Activated CD8-positive, alpha-beta memory T cell treated with anti-CD3 and anti-CD28 coated beads for 1 hour (primary cell): ENCODE measurements at places on chromosomes 1 and 21.

- DNase-seq, result no peak
These were observed 45.2 kb upstream of the PSEN2 start for GRCh38 chr1:226825037-226825745.

DNA sequence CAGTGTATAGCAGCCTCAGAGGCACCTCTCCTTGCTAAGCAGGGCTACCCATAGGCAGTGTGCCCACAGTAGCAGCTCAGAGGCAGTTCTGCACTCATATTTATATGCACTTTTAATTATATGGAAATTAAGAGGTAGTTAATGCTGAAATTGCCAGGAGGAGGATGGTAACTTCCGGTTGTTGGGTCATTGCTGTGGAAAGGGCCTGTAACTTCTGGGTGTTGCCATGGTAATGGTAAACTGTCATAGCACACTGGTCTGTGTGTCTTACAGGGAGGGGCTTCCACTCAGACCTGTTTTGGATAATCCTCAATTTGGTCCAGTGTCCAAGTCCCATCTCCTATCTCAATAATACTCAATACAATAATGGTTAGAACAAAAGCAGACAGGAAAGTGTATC is 7.6 kb downstream of the CFH start:
- no peak for DNase-seq

- DNase-seq, result peak; percentile 14
These were observed at the start of gene TTC34 for GRCh38 chr1:2801535-2802291. TSS of gene TTC34 (minus strand) at chr1:2801693. CDS start at chr1:2800827, 866 bp downstream.

DNA sequence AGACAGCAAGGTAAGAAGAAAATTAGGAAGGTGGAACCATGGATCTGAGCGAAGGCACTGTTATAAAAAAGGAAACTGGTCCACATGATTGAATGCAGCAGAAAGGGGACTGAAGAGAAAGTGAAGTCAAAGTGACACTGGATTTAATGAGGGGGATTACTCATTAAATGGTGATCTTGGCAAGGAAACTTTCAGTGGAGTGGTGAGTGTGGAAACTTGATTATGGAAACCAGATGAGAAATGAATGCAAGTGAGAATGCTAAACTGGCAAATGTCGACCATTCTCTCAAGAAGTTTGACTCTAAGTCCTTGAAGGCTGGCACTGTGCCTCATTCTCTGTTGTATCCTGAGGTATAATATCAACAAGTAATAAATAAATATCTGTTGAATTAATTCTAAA is 23.3 kb downstream of the COLGALT2 start:
- DNase-seq, result no peak

GRCh38 chr1:147215540-147215916 is 9.6 kb downstream of the FMO5 start:
- no peak for DNase-seq

GRCh38 chr1:241985787-241986186 is 13.1 kb downstream of the MAP1LC3C start:
- no peak for DNase-seq

GRCh38 chr1:92038695-92039346 is 9.0 kb downstream of the EPHX4 start:
- DNase-seq, result no peak

DNA sequence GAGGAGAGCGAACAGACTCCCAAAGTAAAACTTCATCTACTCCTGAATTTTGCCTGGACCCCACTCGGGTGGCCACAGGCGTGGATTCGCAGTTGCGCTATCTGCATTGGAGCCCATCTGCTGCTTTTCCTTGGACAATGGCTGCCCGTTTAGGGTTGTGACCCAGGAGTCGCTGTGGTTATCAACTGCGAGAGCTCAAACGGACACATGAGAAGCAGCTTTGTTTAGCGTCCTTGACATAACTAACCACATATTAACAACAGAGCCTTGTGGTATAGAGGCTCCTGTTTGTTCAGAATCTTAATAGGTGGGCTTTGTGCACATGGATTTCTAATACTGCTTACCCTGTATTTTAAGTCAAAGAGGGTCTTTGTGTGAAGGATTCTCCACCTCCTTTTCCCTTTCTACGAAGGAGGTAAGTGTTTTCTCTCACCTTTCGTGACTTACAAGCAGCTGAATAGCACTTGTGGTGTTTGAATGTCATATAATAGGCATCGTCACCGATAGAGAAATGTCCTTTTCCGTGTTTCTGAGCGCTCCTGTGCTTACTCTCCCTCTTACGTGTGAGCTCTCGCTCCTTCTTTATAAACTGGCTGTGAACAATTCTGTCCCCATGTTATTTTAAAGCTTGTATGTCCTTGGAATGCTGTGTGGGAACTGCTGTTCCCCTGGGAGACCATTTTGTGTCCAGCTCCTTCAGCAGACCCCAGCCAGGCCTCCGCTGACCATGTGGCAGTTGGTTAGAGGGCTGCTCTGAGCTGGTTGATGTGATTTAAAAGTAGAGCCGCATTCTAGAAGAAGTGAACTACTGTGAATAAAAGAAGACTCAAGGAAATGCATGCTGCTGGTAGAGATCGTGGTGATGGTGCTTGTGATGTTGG is 441.4 kb downstream of the RPS6KC1 start:
- DNase-seq, result no peak

GRCh38 chr1:22645931-22646330 is 2.5 kb downstream of the C1QC start:
- DNase-seq, result no peak

DNA sequence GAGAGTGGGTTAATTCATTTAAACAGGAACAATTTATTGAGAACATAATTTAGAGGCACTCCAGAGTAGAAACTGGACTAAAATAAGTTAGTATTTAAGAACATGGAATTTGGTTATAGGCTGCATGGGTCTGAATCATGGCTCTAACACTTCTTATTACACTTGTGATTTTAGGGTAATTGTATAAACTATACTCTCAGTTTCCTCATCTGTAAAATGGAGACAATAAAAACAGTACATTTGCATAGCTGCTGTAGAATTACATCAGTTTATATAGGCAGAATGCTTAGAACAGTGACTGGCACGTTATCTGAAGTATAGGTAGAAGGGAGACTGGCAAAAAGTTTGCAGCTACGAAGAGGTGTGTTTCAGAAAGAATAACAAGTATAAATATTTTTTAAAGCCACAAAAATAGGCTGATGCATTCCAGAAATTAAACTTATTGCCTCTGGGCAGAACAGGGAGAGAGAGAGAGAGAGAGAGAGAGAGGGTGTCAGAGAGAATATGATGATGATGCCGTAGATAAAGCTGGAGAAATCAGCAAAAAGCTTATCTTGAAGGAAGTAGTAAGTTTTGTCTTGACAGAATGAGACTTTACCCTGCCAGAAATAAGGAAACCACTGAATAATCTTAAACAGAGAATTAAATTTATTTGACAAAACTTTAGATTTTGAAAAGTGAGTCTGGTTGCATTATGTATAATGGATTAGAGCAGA is 8.1 kb upstream of the OR6K3 start:
- DNase-seq, result no peak

- no peak for DNase-seq
These were observed 244.2 kb upstream of the HOOK1 start for GRCh38 chr1:59570524-59570923.

- DNase-seq, result no peak
These were observed 27.0 kb upstream of the BTG2 start for GRCh38 chr1:203278082-203278884.

DNA sequence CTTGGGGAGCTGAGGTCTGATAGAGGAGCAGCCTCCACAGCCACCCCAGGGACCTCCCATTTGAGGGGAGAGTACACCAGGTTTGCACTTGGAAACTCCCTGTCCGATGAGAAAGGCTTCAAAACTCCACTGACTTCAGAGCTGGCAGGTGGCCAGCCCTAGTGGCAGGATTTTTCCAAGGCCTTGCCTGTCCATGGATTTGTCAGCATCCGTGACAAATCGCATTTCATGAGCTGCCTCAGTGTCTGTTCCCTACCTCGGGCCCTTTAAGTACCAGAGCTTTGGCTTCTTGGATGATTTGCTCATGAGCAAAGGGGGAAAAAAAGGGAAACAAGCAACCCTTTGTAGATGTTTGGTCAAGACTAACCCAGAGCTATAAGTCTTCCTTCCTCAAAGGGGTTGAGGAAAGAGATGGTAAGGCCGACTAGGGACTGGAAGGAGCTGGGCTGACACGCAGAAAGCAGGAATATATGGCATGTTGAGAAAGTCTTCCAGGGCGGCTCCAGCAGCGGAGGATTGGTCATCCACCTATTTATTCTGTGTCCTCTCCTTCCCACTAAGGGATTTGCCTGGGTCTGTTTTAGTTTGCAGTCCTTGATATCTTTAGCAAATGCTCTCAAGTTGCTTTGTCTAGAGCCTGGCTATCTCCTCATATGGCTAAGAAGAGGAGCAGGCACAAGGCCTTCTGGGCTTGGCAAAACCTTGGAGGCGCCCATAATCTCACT is 2.7 kb upstream of the HSPG2 start:
- DNase-seq, result no peak

GRCh38 chr1:154873321-154873950 is 3.4 kb upstream of the KCNN3 start:
- no peak for DNase-seq

DNA sequence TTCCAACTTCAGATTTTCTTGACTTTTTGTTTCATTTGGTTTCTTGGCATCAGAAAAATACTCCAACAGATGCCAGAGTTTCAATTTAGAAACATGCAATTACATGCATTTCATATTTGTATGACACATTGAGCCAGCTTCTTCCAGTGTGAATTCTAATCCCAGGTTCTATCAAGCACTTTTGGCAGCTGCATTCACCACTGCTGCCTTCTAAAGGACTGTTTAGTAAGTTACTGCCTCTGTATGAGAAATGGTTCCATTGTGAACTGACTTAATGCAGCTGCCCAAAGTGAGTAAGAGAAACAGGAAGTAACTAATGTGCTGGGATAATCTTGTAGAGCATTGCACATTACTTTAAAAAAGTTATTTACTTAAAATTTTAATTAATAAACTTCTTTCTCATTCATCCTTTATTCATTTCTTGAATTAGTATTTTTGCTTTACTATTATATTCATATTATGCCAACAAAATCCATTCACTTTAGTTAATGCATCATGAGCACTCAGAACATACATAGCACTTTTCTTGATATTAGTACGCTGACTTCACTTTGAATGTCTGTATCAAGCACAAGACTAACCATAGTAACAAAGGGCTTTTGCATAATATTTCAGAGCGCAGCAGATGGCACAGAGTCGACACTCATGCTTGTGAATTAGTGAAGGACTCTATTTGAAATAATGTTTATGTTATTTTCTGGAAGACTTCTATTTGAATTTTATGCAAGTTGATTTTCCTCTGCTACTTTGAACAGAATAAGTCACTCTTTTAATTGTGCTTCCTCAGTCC is 9.8 kb downstream of the RGS18 start:
- no peak for DNase-seq

GRCh38 chr1:103783944-103784377 is 34.3 kb downstream of the AMY1C start:
- no peak for DNase-seq

DNA sequence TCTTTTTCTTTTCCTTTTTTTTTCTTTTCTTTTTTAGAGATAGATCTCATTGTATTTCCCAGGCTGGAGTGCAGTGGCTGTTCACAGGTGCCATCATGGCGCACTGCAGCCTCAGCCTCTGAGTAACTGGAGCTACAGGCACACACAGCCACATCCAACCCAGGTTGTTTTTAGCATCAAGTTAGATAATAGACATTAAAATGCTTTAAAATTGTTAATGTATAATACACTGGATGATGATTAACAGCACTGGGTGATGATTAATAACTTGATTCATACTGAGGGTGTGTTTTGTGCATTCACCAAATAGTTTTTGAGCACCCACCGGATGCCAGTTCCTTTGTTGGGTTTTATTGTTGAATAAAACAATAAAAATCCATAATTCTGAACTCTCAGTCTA is 75.2 kb downstream of the BEND5 start:
- DNase-seq, result no peak

GRCh38 chr1:240424740-240425464 is 187.1 kb downstream of the GREM2 start:
- DNase-seq, result no peak

GRCh38 chr1:27505420-27505680 is 15.4 kb upstream of the WASF2 start:
- DNase-seq, result no peak

GRCh38 chr21:16978309-16978895 is 534.4 kb upstream of the CXADR start:
- no peak for DNase-seq

GRCh38 chr1:29392486-29393450 is 156.4 kb downstream of the PTPRU start:
- no peak for DNase-seq

GRCh38 chr1:53468374-53468773 is 9.2 kb downstream of the DMRTB1 start:
- no peak for DNase-seq

- DNase-seq, result no peak
These were observed 545.1 kb downstream of the PLPP3 start for GRCh38 chr1:56034222-56034621.

GRCh38 chr1:239868058-239868832 is 223.4 kb upstream of the FMN2 start:
- DNase-seq, result no peak

DNA sequence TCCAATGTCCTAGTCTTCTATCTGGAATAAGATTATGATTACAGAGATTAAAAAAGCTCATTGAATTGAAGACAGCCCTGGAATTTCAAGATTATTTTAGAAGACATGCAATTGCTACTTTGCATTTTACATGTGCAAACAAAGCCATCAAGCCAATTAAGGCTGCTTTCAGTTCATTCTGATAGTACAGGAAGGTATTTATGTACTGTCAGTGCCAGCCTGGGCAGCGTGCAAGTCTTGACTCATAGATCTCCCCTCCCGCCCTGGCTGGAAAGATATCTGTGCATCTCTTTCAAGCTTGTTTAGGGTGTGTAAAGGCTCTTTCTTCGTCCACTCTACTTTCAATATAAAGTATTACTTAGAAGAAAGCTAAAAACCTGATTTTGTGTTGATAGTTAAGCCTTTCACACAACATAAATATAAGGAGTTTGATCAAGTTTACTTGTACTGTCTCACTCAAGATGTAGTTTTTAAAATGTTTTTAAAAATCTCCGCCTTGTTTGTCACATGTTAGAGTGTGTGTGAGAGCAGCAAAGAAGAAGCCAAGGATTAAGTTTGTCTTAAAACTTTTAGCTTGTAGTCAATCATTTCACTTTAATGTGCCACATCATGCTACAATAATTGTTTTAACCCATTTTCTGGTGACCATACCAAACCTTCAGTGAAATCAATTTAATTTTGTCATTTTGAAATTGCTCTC is 13.6 kb upstream of the LYPLAL1 start:
- no peak for DNase-seq

GRCh38 chr1:202150187-202150586 is 5.7 kb upstream of the ARL8A start:
- DNase-seq, result no peak

DNA sequence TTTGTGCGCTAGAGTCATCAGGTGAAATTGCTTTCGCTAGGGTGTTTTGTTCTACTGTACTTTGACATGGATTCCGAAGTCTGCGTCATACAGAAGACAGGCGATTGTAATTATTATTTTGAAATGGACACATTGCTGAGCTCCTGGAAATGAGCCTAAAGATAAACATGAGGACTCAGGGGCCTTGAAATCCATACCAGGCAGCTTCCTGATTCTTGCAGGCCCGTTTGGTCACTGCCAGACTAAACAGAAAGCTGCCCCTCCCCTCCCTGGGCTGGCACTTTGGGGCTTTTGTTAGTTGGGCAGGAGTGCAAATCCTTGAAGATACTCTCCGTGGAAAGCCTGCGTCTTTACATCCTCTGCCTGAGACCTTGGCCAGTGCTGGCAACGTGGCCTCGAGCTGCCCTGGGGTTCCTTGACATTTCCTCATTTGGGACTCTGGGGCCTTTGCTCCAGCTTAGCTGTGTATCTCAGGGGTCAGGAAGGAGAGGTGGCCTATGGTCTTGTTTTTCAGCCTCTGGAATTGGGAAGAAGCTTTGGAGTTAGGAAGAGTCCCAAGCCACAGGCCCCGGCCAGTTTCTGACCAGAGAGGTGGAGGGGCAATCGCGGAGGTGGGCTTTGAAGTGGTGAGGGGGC is 26.9 kb upstream of the KCNE2 start:
- DNase-seq, result no peak
